Fibroblast of villous mesenchyme (primary cell): ENCODE measurements at places on chromosomes 5 and 9. TPM values are rescaled to one million over a fixed set of nuclear protein-coding genes. Genes with fewer than 3 reads are reported as not detected.

DNA sequence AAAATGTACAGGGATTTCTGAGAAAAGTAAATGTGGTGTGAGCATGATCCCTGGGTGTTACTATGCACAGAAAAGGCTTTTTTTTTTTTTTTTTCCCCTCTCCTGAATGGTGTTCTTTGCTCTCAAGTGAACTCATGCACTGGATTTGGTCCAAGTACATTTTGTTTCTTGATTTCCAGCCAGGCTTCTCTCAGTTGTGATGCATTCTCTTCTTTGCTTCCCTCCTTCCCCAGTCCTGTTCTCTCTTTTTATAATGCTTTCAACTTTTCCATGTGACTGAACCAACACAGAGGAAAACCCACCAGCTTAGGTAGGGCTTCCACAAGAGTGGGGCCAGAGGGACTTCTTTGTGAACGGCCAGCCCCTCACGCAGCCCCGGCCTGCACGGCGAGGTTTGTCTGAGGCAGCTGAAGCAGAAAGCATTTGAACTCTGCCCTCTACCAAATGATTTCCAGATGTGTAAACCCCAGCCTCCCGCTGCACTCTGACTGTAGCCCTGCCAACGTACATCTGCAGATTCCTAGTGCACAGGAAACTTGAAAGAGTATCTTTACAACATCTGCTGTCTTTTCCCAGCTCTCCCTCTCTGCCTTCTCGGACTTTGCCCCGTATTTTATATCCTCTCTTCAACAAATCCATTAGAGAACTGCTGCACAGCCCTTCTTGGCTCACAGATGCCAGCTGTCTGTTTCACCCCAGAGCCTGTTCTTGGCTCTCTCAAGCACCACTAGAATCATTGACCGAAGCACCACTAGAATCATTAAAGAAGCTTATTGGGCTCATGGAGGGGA is 71.8 kb upstream of the CD180 start:
- DNase-seq = peak; percentile 99

DNA sequence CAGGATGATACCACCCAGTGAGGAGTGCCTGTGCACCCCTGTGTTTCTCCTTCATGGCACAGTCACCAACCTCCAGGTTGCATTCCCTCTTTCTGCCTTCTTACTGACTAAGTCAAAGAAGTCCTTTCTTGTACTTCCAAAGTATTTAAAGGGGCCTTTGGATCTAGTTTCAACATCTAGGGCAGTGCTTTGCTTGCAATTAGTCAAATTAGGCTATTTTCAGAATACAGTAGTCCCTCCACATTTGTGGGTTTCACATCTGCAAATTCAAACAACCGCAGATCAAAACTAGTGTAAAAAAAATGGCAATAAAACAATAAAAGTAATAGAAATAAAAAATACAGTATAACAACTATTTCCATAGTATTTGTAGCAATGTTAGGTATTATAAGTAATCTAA is 333.9 kb upstream of the SEMA6A start:
- no peak for DNase-seq

DNA sequence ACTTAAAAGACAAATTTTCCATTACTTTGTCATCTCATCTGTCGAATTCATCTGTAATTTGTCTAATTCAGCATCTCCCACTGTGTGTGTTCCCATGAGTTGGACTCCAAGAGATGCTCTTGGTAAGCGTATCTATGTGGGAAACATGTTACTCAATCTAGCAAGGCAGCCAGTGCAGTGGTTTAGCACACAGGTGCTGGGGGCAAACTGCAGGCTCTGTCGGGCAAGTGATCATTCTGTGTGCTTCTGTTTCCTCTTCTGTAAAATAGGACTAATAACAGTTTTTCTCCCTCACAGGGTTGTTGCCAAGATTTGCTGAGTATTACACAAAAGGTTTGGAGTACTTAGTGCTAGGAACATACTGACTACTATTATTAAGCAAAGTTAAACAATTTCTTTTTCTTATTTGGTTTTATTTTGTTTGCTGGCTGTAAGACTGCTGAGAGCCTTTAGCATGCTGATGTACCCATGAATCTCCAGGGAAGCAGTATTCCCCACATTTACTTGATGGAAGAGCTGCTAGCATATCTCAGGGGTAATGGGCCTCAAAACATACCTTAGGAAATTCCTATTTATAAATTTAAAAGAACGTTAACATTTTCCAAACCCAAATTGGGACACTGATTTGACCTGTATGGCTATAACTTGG is 709 bp upstream of the GAPT start:
- DNase-seq = no peak

GRCh38 chr9:124108216-124108615 is 96.6 kb downstream of the LHX2 start:
- no peak for DNase-seq

SPAAR gene
- not detected in 2 replicates for total RNA-seq
